ENCODE measurements at places on chromosomes 7 and 10. TPM values are rescaled to one million over a fixed set of nuclear protein-coding genes. Genes with fewer than 3 reads are reported as not detected.

The TMEM196 gene
- not detected for total RNA-seq

The HABP2 gene
- total RNA-seq = not detected

The JAZF1 gene
- 10.5 TPM for total RNA-seq

The HSPB1 gene
- 471 TPM for total RNA-seq

The VPS37D gene
- 3.1 TPM for total RNA-seq

Data from cardiac ventricle fibroblast (primary cell).